ENCODE measurements at places on chromosomes 4 and X.

DNA sequence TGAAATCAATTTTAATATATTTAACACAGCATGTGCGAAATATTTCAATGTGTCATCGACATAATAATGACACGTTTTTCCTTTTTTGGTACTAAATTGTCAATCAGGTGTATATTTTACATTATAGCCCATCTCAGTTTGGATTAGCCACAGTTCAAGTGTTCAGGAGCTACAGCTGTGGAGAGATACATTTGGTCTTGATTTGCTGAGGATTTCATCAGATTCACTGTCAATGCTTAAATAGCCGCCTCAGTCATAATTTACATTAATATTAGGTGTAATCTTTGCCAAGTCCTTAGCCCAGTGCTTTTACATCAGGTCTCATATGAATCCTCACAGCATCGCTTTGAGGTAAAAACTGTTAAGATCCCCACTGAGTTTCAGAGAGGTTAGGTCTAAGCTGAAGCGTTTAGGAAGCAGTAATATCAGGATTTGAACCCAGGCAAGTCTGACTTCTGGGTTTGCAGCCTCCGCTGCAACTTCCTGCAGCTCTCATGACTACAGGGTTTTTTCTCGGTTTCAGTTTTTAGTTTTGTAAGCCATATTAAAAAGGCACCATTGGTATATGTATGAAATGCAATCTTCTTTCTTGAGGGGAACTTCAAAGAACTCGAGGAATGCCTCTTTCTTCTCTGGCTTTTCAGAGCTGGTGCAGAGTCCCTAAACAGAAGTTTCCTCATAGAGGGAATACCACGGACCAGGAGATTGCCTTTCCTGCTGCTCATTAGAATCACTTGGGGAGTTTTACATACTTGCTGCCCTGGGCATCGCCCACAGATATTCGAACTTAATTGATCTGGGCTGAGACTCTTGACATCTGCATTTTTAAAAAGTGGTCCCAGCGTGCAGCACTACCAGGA, 6.4 kb downstream of the MTM1 start:
- peak; percentile 49 for DNase-seq

- no peak for DNase-seq
Measured at GRCh38 chrX:1139185-1139500, 73.3 kb downstream of the CRLF2 start.

DNA sequence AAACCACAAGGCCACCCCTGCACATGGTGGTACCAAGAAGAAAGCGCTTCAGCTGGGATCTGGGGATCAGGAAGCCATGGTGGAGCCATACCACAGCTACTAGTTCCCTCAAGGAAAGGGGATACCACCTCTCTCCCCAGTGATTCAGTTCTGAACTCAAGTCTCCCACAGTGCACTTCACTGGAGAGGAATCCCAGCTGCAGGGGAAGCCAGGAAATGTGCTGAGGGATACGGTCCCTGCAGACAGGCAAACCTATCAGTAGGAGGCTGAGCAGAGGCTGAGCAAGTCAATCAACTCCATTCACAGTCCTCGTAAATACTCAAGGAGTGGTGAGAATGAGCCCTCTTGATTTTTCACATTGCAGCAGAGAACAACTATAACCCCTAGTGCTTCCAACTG, 11.0 kb downstream of the TMEM192 start:
- DNase-seq, result no peak

DNA sequence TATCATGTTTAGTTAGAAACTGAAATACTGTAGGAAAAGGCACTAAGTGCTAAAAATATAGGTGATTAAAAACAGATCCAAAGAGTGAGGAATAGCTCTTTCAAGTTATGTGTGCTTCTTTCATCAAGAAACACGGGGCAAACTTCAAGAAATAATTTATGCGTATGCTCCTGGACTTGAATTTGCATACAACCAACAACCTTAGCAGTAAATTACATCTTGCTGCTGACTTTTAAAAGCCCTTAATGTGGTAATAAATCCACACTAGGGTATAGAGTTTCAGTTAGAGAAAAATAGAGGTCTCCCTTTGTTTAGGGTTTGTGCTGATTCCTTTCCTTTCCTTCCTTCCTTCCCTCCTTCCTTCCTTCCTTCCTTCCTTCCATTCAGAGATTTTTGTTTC, 94.5 kb upstream of the GC start:
- DNase-seq, result no peak

DNA sequence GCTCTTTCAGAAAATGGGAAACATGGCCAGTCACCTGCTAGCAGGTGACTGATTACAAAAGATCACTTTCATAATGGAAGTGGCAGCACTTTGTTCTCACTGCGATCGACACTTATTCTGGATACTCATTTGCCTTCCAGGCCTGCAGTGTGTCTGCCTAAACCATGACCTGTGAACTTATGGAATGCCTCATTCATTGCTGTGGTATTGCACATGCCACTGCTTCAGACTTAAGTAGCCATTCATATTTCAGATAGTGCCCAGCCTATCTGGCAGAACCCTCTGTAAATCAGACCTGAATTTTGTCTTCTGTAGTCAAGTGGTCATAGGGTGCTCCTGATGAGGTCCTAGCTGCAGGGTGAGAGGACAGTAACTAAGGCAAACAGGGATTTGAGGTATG, 23.3 kb upstream of the MGST2 start:
- no peak for DNase-seq

DNA sequence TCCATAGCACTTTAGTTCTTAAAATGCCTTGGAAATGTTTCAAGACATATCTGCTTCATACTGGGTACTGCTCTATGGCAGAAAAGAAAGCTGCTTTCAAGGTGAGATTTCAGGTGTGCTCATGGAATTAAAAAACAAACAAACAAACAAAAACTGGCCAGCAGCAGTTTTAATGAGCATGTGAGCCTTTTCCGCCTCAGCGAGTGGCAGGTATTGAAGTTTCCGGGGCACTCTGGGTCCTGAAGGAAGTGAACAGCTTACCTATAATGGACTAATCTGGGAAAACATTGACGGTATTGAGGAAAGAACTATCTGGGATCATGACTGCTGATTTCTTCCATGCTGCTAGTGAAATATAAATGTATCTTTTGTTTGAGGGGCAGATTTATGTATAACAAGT, 194.6 kb downstream of the MAML3 start:
- no peak for DNase-seq

- DNase-seq, result no peak
Measured at GRCh38 chr4:37799941-37800554, 26.4 kb upstream of the PGM2 start.

DNA sequence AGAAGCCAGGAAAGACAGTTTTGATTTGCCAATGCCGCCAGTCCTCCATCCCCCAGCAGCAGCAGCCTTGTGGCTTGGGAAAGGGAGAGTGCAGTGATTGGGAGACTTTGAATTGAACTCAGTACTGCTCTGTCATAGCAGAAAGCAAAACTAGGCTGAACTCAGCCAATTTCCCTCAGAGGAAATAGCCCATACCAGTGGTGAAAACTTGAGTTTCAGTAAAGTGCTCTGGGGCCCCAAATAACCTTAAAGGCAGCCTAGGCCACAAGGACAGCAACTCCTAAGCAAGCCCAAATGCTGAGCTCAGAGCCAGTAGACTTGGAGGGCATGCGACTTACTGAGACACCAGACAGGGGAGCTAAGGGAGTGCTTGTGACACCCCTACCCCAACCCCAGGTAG, 2.0 kb upstream of the PROM1 start:
- no peak for DNase-seq

- no peak for DNase-seq
Measured at GRCh38 chr4:39124885-39125599, 57.3 kb upstream of the WDR19 start.

DNA sequence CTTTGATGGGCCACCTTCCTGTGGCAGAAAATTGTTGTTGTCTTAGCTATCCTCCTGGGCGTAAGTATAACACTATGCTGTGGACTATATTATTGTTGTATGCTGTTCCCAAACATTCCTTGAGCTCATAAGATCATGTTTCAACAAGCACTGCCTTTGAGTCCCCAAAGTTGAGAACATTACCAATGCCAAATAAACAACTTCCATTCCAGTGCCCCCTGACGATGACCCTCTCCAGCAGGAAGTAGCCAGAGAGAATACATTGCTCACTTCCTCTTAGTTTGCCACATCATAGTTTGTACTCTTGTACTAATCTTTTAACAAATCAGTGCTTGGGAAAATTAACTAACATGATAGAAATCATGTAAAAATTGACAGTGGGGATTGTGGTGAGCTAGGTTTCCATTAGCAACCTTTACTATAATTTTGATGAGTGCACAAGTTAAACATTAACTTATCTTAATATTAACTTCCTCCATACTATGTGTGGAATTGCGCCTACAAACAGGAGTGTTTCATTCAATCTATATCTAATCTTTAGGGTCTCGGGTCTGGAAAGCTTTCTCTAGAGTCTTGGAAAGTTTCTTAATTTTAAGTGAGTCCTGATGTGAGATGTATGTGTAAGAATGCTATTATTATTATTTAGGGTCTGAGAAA, 20.3 kb upstream of the DHX15 start:
- no peak for DNase-seq

Data from activated CD4-positive, alpha-beta T cell treated with anti-CD3 and anti-CD28 coated beads for 36 hours (primary cell).